Activated naive CD8-positive, alpha-beta T cell treated with anti-CD3 and anti-CD28 coated beads, Interleukin-2, amount 10 ng/mL, durations not matched to agents 7 days and 5 days (primary cell): ENCODE measurements at places on chromosomes 12 and 14.
A peak's percentile ranks its signal among the peaks of the same experiment; 100 is the strongest.

DNA sequence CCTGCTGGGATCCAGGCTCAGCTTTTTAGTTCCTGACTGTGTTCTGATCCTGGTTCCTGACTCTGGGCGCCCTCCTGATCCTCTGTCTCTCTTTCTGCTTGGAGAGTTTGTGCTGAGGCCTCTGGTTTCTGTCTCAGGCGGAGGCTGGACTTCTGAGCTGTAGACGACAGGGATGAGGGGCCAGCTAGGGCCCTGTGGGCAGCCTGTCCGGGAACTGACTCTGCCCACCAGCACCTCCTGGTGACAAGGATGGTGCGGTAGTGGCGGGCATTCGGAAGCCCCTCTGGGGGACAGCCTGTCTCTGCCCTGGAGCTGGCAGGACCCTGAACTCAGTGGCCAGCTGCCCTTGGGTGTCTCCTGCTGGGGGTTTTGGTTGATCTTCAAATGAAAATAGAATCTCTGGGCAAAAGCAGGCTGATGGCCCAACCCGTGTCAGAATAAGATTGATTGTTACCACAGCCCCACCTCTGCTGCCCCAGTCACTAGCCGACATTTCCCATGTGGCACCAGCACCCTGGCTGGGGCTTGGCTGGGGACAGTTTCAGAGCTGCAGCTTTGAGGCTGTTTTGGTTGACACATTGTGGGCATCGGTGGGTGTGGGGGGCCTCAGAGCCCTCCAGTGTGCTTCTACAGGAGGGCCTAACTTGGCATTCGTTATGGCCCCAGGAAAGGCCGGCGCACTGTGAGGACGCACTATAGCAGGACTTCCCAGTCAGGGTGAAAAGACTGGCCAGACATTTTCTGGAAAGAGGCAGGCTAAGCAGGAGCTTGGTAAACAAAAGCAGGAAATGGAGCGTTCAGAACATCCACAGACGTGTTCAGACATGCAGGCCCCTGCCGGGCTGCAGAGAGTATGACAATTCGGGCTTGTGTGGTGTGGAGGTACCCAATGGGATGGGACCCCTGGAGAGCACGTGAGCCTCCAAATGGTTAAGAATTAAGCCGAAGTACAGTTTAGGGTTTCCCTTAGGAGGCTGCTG is 16.2 kb downstream of the KRT80 start:
- no peak overlapping the region for H3K27ac ChIP-seq
- no peak overlapping the region for H3K4me3 ChIP-seq
- H3K4me1 ChIP-seq = no peaks in the 10 kb centered on the region
- no peaks in the 10 kb centered on the region for H3K36me3 ChIP-seq
- H3K27me3 ChIP-seq = peaks cover 5% of the 10 kb centered on the region
- no peak for DNase-seq

- H3K4me1 ChIP-seq = peaks cover 8% of the 10 kb centered on the region
- no peak for DNase-seq
- H3K27ac ChIP-seq = no peak overlapping the region
- H3K27me3 ChIP-seq = peaks cover 66% of the 10 kb centered on the region
- peak overlapping the region; percentile 46 for H3K4me3 ChIP-seq
- H3K36me3 ChIP-seq = no peaks in the 10 kb centered on the region
Measured at GRCh38 chr14:62117751-62118105, 355.5 kb downstream of the SNAPC1 start.

DNA sequence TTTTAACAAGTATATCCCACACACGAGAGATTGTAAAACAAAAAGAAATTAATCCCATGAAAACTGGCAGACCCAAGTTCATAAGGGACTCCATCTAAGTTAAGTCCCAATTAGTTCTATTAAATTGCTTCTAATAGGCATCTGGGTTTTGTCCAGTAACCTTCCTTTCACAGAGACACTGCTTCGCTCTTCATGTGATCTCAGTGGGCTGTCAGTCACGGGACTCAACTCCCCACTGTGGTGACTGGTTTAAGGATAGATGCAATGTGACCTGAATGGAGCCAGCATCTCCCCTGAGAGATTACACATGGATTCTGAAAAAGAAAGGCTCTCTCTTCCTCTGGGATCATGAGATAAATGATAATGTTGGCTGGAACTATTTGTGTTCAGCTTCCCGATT is 96.4 kb downstream of the GAS2L3 start:
- H3K27ac ChIP-seq = no peak overlapping the region
- H3K27me3 ChIP-seq = peaks cover 3% of the 10 kb centered on the region
- DNase-seq = no peak
- no peaks in the 10 kb centered on the region for H3K36me3 ChIP-seq

GRCh38 chr12:51921017-51921725 is 13.9 kb downstream of the ACVRL1 start:
- peaks cover 5% of the 10 kb centered on the region for H3K27me3 ChIP-seq
- H3K27ac ChIP-seq = no peak overlapping the region
- DNase-seq = no peak
- no peaks in the 10 kb centered on the region for H3K36me3 ChIP-seq

- peaks cover 27% of the 10 kb centered on the region for H3K4me1 ChIP-seq
- H3K27ac ChIP-seq = peak overlapping the region; percentile 99
- H3K4me3 ChIP-seq = peak overlapping the region; percentile 95
- peak; percentile 49 for DNase-seq
- H3K36me3 ChIP-seq = no peaks in the 10 kb centered on the region
Measured at GRCh38 chr12:96401076-96401871, 1.0 kb upstream of the CDK17 start.

DNA sequence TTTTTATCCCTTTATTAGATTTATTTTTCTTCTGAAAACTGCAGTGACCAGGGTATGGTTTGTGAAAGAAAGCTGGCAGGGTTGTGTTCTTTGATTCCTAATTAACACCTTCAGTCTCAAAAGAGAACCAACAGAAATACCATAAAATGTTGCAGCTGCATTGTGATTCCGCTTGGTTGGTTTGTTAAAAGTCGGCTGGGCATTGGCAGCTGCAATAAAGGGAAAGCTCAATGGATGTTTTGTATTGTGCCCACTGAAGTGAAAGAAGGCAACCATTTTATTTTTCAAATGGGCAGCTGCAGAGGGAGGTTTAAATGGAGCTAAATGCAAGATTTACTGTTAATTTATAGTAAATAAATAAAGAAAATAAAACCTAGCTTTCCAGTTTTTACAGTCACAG is 16.7 kb downstream of the LGR5 start:
- no peak overlapping the region for H3K4me3 ChIP-seq
- no peaks in the 10 kb centered on the region for H3K4me1 ChIP-seq
- H3K27me3 ChIP-seq = peaks cover 20% of the 10 kb centered on the region
- no peak overlapping the region for H3K27ac ChIP-seq
- H3K36me3 ChIP-seq = no peaks in the 10 kb centered on the region

DNA sequence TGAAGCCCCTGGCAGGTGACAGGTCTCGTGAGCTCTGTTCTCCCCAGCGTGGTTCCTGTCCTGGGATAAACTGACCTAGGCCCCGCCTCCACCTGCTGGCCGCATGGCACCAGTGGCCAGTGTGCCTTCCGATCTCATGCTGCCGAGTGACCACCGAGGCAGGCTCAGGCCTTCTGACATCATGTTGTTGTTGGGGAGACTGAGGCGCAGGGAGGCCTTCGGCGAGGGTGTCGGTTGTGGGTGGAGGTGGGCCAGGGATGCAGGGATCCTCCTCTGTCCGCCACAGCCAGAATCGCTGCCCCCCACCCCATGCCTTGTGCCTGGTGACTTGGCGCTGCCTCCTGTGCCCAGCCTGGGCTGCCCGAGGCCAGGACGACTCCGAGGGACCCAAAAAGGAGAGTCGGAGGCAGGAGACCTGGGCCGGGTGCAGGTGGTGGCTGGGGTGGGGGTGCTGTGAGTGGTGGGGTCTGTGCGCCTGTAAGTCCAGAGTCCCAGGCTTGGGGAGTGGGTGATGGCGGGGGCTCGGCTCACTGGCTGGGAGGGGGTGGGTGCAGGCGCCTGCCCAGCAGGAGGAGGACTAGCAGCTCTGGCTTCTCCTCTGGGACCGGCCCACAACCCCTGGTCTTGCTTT is 24.3 kb downstream of the ASPG start:
- DNase-seq = peak; percentile 21
- no peak overlapping the region for H3K27ac ChIP-seq
- no peak overlapping the region for H3K4me3 ChIP-seq
- no peaks in the 10 kb centered on the region for H3K36me3 ChIP-seq
- H3K27me3 ChIP-seq = no peaks in the 10 kb centered on the region

DNA sequence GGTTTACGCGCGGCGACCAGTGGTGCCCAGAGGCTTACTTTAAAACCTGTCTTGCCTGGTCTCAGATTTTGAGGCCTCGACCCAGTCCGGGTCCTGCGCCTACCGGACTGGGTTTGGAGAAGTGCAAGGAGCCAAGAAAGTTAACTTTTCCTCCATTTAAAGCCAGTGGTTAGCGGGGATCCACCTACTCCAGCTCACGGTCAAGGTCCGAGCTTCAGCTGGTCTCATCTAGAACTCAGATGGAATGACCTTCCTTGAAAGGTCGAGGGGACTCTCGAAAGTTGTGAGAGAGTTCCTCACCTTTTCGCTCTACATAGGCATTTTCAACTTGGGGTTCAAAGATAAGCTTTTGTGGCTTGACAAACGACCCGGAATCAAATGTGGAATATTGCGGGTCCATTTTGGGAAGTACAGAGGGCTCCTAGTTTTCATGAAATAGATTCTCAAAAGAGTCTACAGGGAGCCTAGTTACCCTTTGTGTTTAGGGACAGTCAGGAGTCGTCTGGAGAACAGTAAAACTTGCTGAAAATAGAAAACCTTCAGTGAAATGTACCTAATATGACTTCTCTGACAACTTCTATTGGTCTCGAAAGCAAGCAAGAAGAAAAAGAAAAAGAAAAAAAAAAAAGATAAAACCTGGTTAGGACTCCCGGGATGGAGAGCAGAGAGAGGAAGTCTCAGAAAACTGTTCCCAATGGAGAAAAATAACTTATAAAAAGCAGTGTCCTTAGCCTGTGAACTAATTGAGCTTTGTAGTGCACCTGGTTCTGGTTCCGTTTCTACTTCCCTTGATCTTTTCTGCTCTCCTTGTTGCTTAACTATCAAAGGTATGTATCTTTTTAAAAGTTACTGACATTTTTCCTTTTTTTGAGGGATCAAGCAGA is 1.4 kb downstream of the KCNMB4 start:
- H3K27me3 ChIP-seq = peaks cover 36% of the 10 kb centered on the region
- DNase-seq = no peak
- no peaks in the 10 kb centered on the region for H3K36me3 ChIP-seq
- peak overlapping the region; percentile 83 for H3K4me3 ChIP-seq
- H3K27ac ChIP-seq = no peak overlapping the region

- DNase-seq = no peak
- no peaks in the 10 kb centered on the region for H3K27me3 ChIP-seq
- H3K27ac ChIP-seq = no peak overlapping the region
- H3K4me1 ChIP-seq = no peaks in the 10 kb centered on the region
- no peaks in the 10 kb centered on the region for H3K36me3 ChIP-seq
- no peak overlapping the region for H3K4me3 ChIP-seq
Measured at GRCh38 chr12:18207266-18207665, 54.1 kb upstream of the PIK3C2G start.

- no peaks in the 10 kb centered on the region for H3K36me3 ChIP-seq
- H3K4me3 ChIP-seq = no peak overlapping the region
- H3K27ac ChIP-seq = no peak overlapping the region
- H3K27me3 ChIP-seq = peaks cover 40% of the 10 kb centered on the region
- DNase-seq = no peak
Measured at GRCh38 chr12:40226705-40227104, 1.9 kb downstream of the LRRK2 start.

DNA sequence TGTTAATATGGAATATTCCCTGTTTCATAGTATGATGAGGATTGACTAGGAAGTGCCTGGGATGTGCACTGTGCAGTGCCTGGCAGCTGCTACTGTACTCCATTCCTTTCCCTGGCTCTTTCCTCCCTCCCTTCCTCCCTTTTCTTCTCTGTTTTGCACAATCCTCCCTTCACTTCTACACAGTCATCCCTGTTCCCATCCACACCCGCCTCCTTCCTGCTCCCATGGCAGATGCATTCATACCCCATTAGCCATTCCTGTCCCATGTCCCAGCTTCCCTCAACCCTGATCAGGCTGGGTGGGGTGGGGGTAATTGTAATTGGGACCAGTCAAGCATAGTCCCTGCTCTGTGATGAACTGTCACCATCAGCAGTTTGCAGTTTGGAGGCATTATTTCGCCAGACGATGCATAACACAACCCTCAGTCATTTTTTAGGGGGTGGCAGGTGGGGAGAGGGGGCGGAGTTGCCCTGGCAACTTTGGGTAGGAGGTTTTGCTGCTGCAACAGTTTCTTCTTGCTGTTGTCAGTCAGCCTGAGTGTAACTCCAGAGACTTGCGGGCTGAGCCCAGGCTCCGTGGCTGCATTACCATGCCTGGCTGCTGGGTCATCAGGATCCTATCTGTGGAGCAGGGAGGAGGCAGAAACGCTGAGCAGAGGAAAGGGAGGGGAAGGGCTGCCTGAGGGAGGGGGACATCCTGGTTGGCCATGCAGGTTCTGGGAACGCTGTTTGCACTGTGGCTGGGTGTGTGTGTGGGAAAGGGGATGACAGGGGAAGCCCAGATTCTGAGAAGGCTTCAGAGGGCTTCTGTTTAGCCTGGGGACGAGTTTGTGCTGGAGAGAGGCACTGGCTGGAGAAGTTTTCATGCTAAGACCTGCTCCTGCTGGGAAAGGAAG is 4.1 kb upstream of the KRT84 start:
- H3K36me3 ChIP-seq = no peaks in the 10 kb centered on the region
- no peak overlapping the region for H3K4me3 ChIP-seq
- no peak for DNase-seq

- peaks cover 2% of the 10 kb centered on the region for H3K27me3 ChIP-seq
- H3K36me3 ChIP-seq = peaks cover 7% of the 10 kb centered on the region
- H3K27ac ChIP-seq = peak overlapping the region; percentile 93
- DNase-seq = no peak
Measured at GRCh38 chr14:35825968-35826217, 245 bp upstream of the BRMS1L start.

DNA sequence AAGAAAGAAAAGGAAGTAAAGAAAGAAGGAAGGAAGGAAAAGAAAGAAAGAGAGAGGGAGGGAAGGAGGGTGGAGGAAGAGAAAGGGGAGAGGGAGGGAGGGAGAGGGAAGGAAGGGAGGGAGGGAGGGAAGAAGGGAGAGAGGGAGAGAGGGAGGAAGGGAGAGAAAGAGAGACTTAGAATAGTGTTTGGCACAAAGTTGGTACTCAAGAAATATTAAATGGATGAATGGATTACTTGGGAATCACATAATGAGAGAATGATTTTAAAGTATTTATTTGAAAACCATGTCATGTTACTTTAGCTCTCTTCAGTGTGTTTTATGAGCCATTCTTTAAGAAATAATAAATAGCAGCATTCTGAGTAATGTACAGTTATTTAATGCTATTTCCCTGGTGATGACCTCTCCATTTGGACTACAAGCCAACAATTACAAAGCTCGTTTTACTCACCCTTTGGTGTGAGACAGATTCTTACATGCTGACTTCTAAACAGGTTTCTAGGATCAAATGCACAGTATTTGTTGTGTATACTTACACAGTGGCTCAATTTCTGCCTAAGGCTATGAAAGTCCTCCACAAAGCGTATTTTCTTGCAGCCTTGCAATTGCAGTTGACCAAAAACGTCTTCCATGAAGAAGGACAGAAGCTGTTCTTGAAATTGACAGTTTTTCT is 861 bp downstream of the IL26 start:
- no peaks in the 10 kb centered on the region for H3K36me3 ChIP-seq
- no peak overlapping the region for H3K27ac ChIP-seq
- H3K27me3 ChIP-seq = peaks cover 2% of the 10 kb centered on the region
- peaks cover 23% of the 10 kb centered on the region for H3K4me1 ChIP-seq
- no peak overlapping the region for H3K4me3 ChIP-seq
